IMR-90 (cell line): ENCODE measurements at places on chromosomes 7 and 10. TPM values are rescaled to one million over a fixed set of nuclear protein-coding genes. Genes with fewer than 3 reads are reported as not detected.
A peak's percentile ranks its signal among the peaks of the same experiment; 100 is the strongest.

DNA sequence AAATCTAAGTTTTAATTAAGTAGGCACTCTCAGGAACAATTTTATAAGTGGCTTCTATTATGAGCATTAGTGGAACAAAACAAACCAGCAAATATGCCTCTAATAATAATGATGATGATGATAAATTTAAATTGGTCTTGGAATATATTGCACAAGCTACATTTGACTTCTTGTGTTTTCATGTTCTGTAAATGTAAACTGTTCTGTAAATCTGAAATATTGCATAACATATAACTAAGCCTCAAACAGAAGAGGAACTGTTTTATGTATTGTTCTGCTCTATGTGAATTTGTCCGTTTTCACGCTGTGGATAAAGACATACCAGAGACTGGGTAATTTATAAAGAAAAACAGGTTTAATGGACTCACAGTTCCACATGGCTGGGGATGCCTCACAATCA lies 625.2 kb upstream of the CELF2 start:
- peaks cover 5% of the 10 kb centered on the region for H3K4me1 ChIP-seq
- H3K36me3 ChIP-seq = no peaks in the 10 kb centered on the region
- no peak for DNase-seq
- no peak overlapping the region for H3K4me3 ChIP-seq

- no peak overlapping the region for H3K4me3 ChIP-seq
- no peak overlapping the region for H3K27ac ChIP-seq
- H3K36me3 ChIP-seq = peaks cover 4% of the 10 kb centered on the region
- 0 out of 2 replicates have a peak, but pooled peaks cover 3% of the 10 kb centered on the region for H3K4me1 ChIP-seq
- DNase-seq = peak; percentile 95
Observed at GRCh38 chr10:110305767-110306451, 1.2 kb upstream of the SMNDC1 start.

DNA sequence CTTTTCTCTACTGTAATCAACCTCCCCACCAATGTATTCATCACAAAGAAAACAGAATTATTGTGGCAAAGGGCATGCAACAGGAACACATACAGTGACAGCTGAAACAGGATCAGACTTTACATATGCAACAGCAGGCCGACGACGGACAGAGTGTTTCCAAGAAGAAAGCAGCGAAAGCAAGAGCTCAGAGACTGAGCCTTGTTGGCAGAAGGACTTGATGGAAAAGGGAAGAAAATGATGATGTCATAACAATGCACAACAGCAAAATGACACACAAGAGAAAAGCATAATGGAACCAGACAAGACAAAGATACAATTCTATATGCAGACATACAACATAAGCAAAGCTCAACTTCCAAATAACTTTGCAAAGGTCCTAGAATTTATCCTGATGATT lies 106.5 kb downstream of the ARHGAP12 start:
- peak; percentile 2 for DNase-seq
- 0 out of 2 replicates have a peak, but pooled peaks cover 4% of the 10 kb centered on the region for H3K36me3 ChIP-seq
- H3K27me3 ChIP-seq = no peaks in the 10 kb centered on the region
- H3K27ac ChIP-seq = no peak overlapping the region

The SLC16A9 gene
- 0.18 and 0.56 TPM in 2 replicates for total RNA-seq

- DNase-seq = no peak
- H3K4me1 ChIP-seq = no peaks in the 10 kb centered on the region
- H3K36me3 ChIP-seq = no peaks in the 10 kb centered on the region
- H3K27me3 ChIP-seq = peaks cover 43% of the 10 kb centered on the region
- no peak overlapping the region for H3K27ac ChIP-seq
- no peak overlapping the region for H3K4me3 ChIP-seq
Observed at GRCh38 chr7:131687296-131687695, 130.9 kb upstream of the PODXL start.

GRCh38 chr7:96973986-96974385 lies 31.4 kb upstream of the DLX6 start:
- H3K27ac ChIP-seq = no peak overlapping the region
- H3K27me3 ChIP-seq = no peaks in the 10 kb centered on the region
- DNase-seq = peak; percentile 21
- H3K4me3 ChIP-seq = no peak overlapping the region

DNA sequence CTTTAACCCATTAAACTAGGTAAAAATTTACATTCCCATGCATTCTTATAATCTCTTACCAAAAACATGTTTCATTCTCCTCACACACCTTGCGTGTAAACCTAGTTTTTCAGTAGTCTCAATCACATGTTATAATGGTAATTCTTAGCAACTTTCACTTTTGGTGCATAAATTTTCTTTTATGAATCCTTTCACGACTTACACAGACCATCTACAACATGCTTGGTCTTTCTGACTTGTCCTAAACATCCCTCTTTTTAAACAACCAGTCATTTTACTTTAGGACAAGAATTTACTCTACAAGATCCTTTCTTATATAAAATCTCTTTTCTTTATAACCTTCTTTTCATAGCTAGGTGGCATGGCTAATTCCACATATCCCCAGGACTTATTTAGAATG lies 25.8 kb downstream of the FBXL13 start:
- no peak overlapping the region for H3K27ac ChIP-seq
- H3K27me3 ChIP-seq = no peaks in the 10 kb centered on the region
- H3K4me3 ChIP-seq = no peak overlapping the region
- peak; percentile 20 for DNase-seq

- no peaks in the 10 kb centered on the region for H3K36me3 ChIP-seq
- no peak overlapping the region for H3K4me3 ChIP-seq
- H3K4me1 ChIP-seq = peaks cover 8% of the 10 kb centered on the region
- no peaks in the 10 kb centered on the region for H3K27me3 ChIP-seq
Observed at GRCh38 chr10:60963441-60964256, 19.7 kb upstream of the RHOBTB1 start.

- peaks cover 2% of the 10 kb centered on the region; the same call in 1 of the 2 replicates for H3K36me3 ChIP-seq
- H3K4me3 ChIP-seq = no peak overlapping the region
- H3K27me3 ChIP-seq = no peaks in the 10 kb centered on the region
- H3K4me1 ChIP-seq = peaks cover 5% of the 10 kb centered on the region; the same call in 1 of the 2 replicates
Observed at GRCh38 chr7:114934713-114935112, 12.8 kb downstream of the MDFIC start.

The NEURL1 gene
- 0.28 and 0.36 TPM in 2 replicates for total RNA-seq

- H3K27ac ChIP-seq = no peak overlapping the region
- H3K27me3 ChIP-seq = no peaks in the 10 kb centered on the region; the same call in 1 of the 2 replicates
- no peak for DNase-seq
- no peaks in the 10 kb centered on the region for H3K4me1 ChIP-seq
- H3K36me3 ChIP-seq = no peaks in the 10 kb centered on the region
- no peak overlapping the region for H3K4me3 ChIP-seq
Observed at GRCh38 chr7:93717217-93717900, 142.8 kb upstream of the CALCR start.

The PITX3 gene
- total RNA-seq = not detected in 2 replicates

DNA sequence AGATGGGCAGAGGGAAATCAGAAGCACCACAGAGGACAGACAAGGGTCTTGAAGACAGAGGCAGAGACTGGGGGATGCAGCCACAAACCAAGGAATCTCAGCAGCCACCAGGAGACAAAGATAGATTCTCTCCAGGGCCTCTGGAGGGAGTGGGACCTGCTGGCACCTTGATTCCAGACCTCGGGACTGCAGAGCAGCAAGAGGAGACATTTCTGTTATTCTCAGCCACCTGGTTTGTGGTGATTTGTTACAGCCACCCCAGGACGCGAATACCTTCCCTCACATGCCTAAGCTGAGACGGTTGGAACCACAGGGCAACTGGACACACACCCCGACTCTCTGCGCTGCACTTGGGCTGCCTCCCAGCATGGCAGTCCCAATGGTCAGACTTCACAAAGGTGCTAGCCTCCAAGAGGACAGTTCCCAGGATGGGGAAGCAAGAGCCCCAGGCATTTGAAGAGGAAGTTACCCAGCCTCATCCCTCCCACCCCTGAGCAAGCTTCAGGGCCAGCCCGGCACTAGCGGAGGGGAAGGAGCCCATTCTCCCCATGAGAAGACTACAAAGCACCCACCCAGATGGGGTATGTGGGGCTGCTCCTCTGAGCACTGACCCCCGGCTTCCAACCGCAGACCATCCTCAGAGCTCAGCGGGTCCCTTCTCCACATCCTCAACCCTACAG lies 104.6 kb upstream of the INSIG1 start:
- no peaks in the 10 kb centered on the region for H3K4me1 ChIP-seq
- DNase-seq = no peak
- no peak overlapping the region for H3K4me3 ChIP-seq
- no peaks in the 10 kb centered on the region for H3K36me3 ChIP-seq

- H3K36me3 ChIP-seq = no peaks in the 10 kb centered on the region
- H3K4me1 ChIP-seq = no peaks in the 10 kb centered on the region
- no peaks in the 10 kb centered on the region for H3K27me3 ChIP-seq
- no peak overlapping the region for H3K27ac ChIP-seq
- no peak overlapping the region for H3K4me3 ChIP-seq
Observed at GRCh38 chr10:129030603-129030895, 436.5 kb upstream of the MGMT start.

GRCh38 chr10:114498413-114499111 lies 94.3 kb upstream of the AFAP1L2 start:
- DNase-seq = no peak
- H3K4me3 ChIP-seq = no peak overlapping the region
- no peaks in the 10 kb centered on the region for H3K36me3 ChIP-seq

DNA sequence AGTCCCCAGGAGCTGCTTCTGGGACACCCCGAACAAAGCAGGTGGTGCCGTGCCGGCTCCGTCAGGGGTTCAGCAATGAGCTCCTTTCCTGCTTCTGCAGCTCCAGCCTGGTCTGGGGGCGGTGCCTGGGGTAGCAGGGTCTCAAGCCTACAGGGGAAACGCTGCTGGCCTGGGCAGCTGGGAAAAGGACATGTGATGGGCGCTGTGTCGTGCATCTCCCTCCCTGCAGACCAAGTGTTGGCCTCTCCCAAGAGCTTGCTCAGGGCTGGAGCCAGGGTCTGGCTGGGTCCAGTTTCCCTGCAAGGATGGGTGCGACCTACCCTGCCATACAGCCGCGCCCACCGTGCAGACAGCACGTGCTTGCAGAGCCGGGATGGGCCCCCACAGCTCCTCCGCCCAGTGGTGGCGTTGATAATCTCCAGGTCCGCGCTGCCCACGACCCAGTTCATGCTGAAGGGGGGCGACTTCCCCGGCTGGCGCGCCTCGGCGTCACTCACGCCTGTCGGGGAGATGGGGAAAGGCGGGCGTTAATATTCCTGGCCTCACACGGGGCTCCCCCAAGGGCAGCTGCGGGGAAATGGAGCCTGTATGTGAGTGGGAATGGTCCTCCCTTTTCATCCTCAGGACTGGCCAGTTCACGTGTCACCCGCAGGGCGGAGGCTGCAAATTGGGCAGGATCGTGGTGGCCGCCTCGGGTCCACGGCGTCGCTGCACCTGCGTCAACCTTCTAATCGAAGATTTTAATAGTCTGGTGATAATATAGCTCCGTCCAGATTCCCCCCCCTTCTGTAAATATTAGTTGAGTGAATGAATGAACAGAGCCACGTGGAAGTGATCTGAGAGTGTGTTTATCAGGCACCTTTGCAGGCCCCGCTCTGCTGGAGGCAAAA lies 128.6 kb downstream of the WDR37 start:
- no peak for DNase-seq
- no peaks in the 10 kb centered on the region for H3K4me1 ChIP-seq
- H3K36me3 ChIP-seq = no peaks in the 10 kb centered on the region
- H3K27ac ChIP-seq = no peak overlapping the region
- H3K27me3 ChIP-seq = no peaks in the 10 kb centered on the region
- no peak overlapping the region for H3K4me3 ChIP-seq

DNA sequence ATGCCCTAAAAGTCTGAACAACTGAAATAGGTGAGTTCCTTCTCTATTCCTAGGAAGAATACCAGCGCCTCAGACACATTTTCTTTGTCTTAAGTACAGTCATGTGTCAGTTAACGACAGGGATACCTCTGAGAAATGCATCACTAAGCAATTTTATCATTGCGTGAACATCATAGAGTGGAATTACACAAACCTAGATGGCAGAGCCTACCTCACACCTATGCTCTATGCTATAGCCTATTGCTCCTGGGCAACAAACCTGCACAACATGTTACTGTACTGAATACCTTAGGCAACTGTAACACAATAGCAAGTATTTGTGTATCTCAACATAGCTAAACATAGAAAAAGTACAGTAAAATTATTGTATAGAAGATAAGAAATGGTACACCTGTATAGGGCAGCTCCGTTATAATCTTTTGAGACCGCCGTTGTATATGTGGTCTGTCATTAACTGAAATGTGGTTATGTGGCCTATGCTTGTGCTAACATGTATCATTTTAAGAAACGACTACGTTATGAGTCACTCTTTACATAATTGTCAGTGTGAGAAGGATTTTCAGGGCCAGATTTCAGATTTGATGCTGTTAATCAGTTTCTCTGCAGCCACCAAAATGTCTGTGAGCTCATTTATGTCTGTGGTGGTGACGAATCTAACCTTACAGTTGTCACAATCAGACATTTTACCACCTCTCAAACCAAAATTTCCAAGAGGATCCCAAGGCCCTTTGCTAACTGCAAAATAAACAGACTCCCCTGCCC lies 66.1 kb upstream of the STK17A start:
- H3K27me3 ChIP-seq = peaks cover 27% of the 10 kb centered on the region
- H3K36me3 ChIP-seq = no peaks in the 10 kb centered on the region
- H3K27ac ChIP-seq = no peak overlapping the region
- H3K4me3 ChIP-seq = no peak overlapping the region
- 0 out of 2 replicates have a peak, but pooled peaks cover under 1% of the 10 kb centered on the region for H3K4me1 ChIP-seq
- DNase-seq = no peak

GRCh38 chr7:95509199-95509598 lies 23.5 kb downstream of the ASB4 start:
- no peaks in the 10 kb centered on the region for H3K36me3 ChIP-seq
- no peak overlapping the region for H3K4me3 ChIP-seq
- H3K27me3 ChIP-seq = peaks cover 7% of the 10 kb centered on the region
- peak; percentile 18 for DNase-seq
- H3K27ac ChIP-seq = no peak overlapping the region

The NYAP1 gene
- total RNA-seq = 0.18 and 0.28 TPM in 2 replicates

- H3K36me3 ChIP-seq = no peaks in the 10 kb centered on the region
- H3K27ac ChIP-seq = no peak overlapping the region
- no peaks in the 10 kb centered on the region for H3K4me1 ChIP-seq
- no peak overlapping the region for H3K4me3 ChIP-seq
Observed at GRCh38 chr7:98681511-98681910, 64.4 kb downstream of the NPTX2 start.

The ATXN7L1 gene
- 4.3 and 4.7 TPM in 2 replicates for total RNA-seq

GRCh38 chr7:44324481-44325200 lies 753 bp downstream of the CAMK2B start:
- no peaks in the 10 kb centered on the region for H3K36me3 ChIP-seq
- no peaks in the 10 kb centered on the region; the same call in 1 of the 2 replicates for H3K4me1 ChIP-seq
- H3K27me3 ChIP-seq = peaks cover 55% of the 10 kb centered on the region
- no peak for DNase-seq

DNA sequence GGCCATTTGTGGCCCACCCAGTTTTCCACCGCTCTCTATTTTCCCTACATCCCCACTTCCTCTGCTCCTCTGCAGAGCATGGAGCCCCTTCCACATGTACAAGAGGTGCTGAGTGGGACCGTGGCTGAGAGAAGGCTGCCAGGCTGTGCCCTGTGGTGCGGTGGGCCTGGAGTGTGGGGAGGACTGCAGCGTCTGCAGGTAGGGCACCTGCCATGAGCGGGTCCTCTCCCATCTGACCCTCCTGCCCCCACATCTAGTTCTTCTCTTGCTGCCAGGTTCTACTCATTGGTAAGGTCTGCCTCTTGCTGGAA lies 145.6 kb upstream of the FAM20C start:
- no peak overlapping the region for H3K27ac ChIP-seq
- no peak for DNase-seq
- H3K27me3 ChIP-seq = peaks cover 54% of the 10 kb centered on the region
- H3K4me1 ChIP-seq = no peaks in the 10 kb centered on the region
- H3K4me3 ChIP-seq = no peak overlapping the region
